Brain (organoid and tissue), 16 donors: ENCODE measurements at places on chromosomes 3 and 15.

GRCh38 chr15:67042551-67043142 is 22.8 kb upstream of the SMAD3 start:
- no peak for DNase-seq

GRCh38 chr3:48469046-48469915 is 22.7 kb downstream of the ATRIP start:
- peak; percentile 72 for DNase-seq

DNA sequence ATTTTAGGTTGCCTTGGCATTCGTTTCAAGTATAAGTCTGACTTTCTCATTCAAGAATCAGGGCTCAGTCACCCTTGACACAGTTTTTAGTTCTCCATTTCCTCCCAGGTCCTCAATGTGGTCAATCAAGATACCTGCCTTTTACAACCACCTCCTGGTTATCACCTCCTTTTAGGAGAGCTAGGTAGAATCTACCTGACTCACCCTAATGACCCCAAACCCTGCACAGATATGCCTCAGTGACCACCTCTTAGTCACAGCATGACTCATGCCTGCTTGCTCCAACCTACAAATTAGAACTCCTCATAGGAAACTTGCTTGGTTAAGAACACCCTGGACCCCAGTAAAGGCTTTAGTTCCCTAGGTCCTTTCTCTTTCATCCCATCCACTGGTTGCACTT is 22.5 kb downstream of the DMXL2 start:
- no peak for DNase-seq

GRCh38 chr3:49158792-49159191 is 7.3 kb downstream of the CCDC71 start:
- no peak for DNase-seq

DNA sequence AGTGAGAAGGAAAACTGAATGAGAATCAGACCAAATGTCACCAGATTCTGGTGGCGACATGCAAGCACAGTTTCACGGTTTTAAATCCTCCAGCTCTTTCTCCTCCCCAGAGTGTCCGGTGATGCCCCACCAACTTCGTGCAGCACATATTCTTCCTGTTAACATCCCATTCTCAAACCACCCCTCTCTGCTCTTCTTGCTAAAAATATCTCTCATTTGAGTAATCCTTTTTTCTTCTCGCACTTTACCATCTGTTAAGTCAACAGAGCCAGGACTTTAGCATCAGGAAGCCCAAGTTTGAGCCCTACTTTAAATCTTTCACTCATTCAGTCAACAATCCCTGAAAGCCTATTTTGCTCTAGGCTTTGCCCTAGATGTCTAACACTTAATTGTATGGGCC is 68.2 kb upstream of the VGLL4 start:
- DNase-seq, result no peak

DNA sequence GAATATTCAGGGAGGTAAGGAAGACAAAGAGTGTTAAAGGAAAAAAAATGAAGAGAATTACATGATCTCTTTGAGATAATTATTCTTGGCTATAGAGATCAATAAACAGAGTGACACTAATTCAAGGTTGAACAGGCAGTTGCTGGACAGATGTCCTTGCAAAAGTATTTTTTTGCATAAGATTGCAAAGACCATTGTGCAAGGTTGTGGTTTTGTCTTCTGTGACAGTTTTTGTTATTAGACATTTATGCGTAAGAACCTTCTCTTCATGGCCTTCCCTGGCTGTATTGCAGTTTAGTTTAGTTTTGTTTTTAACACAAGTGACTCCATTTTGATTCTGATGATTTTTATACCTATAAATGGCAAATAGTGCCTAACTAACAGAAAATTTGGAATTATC is 682.8 kb upstream of the ARPP21 start:
- DNase-seq, result no peak

GRCh38 chr3:197878427-197878826 is 71.6 kb upstream of the RPL35A start:
- no peak for DNase-seq

- DNase-seq, result peak; percentile 17
Measured at GRCh38 chr15:59998305-59998949, 5.7 kb upstream of the FOXB1 start.

- peak; percentile 64 for DNase-seq
Measured at GRCh38 chr3:69541711-69542088, 155.8 kb upstream of the FRMD4B start.

DNA sequence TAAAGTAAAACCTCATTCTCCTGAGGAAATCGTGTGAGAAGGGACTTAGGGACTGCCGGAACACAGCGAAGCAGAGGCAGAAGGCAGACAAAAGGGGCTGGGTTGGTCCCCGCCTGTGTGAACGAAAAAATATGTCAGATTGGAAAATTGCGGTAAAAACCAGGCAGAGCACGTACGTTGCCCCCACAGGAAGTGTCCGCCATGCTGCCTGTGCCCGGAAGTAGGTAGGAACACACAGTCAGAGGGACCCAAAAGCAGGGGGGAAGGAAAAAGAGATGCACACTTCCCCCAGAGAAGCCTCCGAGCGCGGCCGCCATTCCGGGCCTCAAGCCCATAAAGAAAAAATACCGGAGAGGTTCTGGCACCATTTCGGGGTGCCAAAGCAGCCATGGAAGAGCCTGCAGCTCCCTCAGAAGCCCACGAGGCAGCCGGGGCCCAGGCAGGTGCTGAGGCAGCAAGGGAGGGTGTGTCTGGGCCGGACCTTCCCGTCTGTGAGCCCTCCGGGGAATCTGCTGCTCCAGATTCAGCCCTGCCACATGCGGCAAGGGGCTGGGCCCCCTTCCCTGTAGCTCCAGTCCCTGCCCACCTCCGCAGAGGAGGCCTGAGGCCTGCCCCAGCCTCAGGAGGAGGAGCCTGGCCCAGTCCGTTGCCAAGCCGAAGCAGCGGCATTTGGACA is at the start of gene MKRN3:
TSS of gene MKRN3 (plus strand) at position 280 of the 676 bp plus-strand sequence. CDS start at position 389, 109 bp downstream.
- peak; percentile 97 for DNase-seq

- DNase-seq, result no peak
Measured at GRCh38 chr3:123655400-123655799, 70.5 kb upstream of the HACD2 start.
